Activated gamma-delta T cell treated with Interleukin-2 at 50 U/mL for 16 hours (primary cell): ENCODE measurements at places on chromosomes 11 and 22.

GRCh38 chr11:23278121-23278520 lies 417.8 kb upstream of the CCDC179 start:
- no peak for DNase-seq

- no peak for DNase-seq
Observed at GRCh38 chr22:21624880-21625791, 4.7 kb downstream of the YDJC start.

- DNase-seq = no peak
Observed at GRCh38 chr11:42528911-42529310, 782.9 kb upstream of the API5 start.

- no peak for DNase-seq
Observed at GRCh38 chr11:79227767-79228755, 212.8 kb downstream of the TENM4 start.

DNA sequence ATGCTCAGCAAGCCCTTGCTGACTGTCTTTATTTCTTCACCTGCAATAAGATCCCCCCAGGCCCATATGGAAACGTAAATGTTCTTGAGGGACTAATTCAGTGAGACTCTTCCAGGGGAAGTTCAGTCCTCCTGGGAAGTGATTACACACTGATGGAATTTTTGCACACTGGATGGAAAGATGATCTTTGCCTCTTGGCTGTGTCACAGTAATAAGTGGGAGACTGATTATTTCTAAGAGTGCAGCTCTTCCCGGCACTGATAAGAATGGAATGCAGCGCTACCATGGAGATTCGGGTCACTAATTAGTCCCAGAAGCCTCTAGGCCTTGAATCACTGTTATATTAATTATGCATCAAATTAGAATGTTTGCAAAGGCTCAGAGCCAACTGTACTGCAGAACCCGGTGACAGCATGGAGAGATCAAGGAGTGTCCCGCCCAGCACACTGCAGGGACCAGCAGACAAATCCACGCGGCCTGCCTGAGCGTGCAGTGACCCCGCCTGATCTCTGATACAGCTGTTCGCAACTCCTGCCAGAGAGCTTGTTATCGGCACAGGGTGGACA lies 178.3 kb downstream of the SNX19 start:
- DNase-seq = no peak

DNA sequence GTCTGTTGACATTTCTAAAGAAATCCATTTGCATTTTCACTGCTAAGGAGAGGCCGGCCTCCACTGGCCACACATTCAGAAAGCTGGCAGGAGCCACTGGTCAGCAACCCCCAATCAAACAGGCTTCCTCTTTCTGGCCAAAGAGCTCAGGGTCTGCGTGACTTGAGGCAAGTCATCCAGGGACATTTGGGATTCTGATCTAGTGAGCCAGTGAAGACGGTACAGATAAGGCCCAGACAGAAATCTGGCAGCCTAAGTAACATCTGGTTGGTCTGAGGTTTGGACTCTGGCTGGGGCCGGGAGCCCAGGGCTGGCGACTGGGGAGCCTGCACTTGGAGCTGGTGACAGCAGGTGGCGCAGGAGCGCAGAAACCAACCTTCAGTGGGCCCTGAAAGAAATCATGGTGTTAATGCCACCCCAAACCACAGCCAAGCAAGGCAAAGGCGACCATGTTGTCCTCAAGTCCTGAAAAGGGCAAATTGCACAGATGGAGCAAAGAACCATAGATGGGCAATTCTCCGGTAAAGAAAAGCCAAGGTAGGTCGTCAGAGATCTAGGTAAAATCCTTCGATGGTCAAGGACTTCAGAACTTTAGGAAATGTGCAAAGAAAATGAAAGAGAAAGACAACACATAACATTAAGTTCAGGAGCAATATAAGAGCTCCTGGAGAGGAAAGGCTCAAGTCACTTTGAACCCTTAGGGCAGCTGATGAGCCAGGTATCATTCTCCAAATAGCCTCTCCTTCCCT lies 99.4 kb upstream of the BLID start:
- peak; percentile 3 for DNase-seq

DNA sequence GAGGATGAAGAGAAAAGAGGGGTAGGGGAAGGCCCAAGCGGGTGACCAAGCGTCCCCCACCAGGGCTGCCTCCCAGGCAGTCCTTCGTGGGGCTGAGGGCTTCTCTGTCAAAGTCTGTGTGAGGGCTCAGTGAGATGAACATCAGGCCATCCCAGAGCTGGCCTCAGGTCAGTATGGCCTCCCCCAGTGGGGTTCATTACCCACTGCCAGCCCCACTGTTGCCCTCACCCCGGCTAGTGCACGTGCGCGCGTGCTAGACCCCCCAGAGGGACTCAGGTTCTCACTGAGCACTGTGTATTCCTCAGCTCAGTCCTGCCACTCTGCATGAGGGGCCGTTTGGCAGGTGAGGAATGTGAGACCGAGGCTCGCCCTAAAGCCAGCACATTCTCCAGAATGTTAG lies 3.3 kb downstream of the KDELR3 start:
- DNase-seq = no peak

GRCh38 chr22:50139843-50140415 lies 30.6 kb upstream of the PANX2 start:
- DNase-seq = no peak

DNA sequence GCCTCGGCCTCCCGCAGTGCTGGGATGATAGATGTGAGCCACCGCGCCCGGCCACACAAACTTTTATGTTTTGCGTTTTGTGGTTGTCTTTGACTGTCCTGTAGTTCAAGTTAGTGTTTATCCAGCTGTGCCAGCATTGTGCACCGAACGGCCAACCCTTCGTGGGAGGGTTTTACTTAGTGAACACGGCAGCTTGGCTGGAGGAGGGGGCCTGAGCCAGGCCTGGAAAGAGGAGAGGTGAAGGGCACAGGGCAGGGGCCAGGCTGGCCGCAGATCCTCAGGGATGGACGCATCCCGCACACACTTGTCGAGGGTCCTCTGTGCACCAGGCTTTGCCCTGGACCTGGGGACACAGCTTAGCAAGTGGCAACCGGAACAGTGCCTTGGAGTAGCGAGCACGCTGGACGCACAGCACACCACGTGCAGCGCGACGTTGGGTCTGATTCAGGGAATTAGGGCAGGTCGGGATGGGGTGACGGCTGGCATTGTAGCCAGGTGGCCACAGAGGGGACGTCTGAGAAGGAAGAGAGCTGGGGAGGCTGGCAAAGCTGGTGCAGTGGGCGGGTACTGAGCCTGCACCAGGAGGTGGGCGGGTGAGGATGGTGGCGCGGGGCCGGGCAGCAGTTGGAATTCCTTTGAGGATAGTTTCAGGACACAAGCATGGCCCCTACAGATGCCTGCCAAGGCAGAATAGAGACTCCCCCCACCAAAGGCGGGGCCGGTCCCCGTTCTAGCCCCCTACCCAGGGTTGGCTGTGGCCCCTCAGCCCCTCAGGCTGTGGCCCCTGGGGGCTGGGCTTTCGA lies 13.4 kb downstream of the EPS8L2 start:
- DNase-seq = no peak

DNA sequence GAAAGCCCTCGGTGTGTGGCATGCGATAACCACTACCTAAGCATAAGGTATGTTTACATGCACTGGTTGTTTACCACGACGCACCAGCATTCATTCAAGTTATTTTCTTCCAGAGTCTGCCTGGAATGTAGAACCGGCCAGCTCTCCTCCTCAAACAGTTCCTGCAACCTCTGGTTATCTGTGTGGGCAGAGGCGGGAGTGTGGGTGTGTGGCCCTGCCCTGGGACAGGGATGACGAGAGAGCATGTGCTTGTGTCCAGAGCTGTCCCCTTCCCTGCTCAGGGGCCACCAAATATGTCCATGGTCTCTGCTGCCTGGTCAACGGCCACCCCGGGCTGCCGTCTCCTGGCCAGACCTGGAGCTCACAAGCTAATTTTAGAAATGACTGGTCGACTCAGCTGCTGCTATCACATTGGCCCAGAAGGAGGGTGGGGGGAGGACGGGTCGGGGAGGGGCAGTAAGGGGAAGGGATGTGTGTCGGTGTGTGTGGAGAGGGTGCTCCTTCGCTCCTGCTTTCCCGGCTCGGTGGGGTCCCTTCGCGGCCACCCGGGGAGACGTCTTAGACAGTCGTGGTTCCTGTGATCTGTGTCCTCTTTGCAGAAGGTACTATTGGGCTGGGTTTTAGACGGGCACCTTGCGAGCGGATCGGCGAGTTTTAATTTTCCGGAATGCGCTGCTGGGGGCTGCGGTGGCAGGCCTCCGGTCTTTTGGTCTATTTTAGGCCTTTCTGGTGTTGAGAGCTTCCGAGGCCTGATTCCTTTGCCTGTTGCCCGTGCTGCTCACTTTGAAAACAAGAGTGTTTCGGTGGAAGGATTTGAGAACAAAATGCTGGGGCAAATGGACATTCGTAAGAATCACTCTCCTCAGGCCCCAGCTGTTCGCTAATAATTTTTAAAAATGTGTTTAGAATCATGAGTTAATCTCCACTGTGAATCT lies at the start of gene MYO18B:
TSS of gene MYO18B (plus strand) at position 497 of the 935 bp plus-strand sequence. CDS start 18,905 bp downstream, outside the sequence.
- no peak for DNase-seq

- no peak for DNase-seq
Observed at GRCh38 chr11:61762798-61763197, 10.4 kb downstream of the MYRF start.

- DNase-seq = no peak
Observed at GRCh38 chr11:3171931-3172560, 6.9 kb upstream of the OSBPL5 start.

DNA sequence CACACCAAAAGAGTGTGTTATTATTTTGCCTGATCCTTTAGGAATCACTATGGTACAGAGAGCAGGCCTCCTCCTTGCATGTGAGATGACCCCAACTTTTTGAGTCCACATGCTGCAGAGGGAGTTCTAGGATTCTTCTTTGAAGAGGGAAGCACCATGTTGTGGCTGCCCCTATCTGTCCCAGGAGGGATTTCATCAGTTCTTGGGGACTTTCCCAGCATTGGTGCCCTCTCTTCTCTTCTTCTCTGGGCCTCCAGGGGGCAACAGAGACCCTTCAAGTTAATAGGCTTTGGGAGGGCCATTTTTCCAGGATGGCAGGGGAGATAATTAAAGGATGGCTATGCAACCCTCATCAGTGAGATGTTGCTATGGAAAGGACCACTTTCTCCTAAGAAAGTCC lies 3.6 kb downstream of the MMP1 start:
- no peak for DNase-seq
